ENCODE measurements at places on chromosomes 6 and 20. TPM values are rescaled to one million over a fixed set of nuclear protein-coding genes. Genes with fewer than 3 reads are reported as not detected.

RFX6 gene
- 0.72 TPM for total RNA-seq

DNA sequence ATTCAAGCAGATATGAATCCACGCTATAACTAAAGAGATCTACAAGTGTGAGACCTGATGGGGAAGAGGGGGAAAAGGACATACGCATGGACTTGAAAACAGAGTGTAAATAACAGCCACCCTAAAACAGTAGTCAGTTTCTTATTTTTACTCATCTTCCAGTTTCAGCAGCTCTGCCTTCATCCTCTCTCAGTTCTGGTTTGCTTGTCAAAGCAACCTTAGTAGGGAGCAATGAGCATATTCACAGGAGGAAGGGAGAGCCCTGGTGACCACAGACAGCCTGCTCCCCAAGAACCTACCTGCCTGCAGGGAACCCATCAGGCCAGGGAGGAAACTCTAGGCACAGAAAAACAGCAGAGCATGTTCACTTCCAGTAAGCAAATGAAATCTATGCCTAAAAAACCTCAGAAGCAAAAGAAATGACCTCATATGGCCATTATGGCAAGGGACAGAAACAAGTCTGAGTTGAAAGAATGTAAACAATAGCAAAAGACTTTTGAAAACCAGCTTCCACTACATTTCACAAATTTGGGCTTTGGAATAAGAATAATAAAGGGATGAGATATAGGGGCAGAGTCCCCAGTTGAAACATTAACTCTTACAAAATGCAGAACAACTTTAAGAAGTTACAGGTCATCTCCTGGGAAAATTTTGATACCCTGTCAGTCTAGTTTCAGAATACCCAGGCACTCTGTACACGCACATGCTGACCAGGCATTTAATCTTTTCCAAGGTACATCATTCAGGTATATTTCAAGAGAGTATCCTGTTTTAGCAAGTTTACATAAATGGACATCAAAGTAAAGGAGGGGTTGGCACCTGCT lies 120.8 kb upstream of the BCLAF1 start:
- DNase-seq, result no peak

DNA sequence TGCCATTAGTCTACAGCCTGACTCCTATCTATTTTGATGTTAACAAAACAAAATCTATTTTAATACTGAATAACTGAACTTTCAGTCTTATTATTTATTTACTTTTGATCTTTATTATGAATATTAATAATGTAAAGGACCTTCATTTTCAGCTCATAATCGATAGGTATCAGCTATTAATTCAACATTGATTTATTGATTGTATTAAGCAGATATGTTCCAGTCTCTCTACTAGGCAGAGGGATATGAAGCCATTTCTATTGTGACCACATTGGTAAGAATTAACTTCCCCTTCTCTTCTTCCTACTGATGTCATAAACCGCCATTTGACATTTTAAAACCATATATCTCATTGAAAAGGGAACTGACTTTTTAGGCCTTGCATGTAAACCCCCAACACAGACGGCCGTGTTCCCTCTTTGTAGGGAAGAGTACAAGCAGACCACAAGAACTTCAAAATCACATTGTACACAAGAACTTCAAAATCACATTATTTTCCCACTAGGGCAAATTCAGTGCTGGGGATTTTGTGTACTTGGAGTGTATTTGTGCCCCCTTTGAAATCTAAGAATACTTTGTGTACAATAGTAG lies 69.5 kb upstream of the FABP7 start:
- no peak for DNase-seq

DNA sequence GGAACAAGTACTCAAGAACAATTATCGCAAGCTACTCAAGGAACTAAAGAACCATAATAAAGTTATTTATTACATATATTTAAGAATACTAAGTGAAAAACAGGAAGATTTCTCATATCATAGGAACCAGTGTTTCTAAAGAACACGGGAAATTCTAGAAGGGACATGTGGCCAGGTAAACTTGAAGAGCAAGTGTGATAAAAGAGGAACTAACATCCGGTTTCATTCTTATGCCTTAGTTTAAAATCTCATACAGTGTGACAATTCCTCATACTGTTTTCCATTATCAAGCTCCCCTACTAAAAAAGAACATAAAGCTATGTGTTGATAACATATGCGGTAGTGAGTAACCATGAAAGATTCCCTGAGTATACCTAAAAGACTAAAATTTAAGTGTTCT lies 163.5 kb upstream of the SHLD1 start:
- no peak for DNase-seq

DNA sequence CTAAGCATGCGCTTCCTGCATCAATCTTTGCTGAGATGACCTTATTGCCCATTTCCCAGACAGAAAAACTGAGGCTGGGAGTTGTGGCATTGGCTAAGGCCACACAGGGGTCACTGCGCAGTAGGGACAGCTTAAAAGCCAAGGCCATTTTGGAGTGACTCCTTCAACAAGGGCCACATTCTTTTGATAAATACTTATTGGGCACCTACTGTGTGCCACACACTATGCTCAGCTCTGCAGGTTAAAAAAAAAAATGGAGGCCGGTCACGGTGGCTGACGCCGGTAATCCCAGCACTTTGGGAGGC lies 108.6 kb downstream of the CEBPB start:
- DNase-seq, result no peak

POPDC3 gene
- 1.7 TPM for total RNA-seq

GTPBP2 gene
- 19.3 TPM for total RNA-seq

KCNQ5 gene
- total RNA-seq, result 28.2 TPM

BPIFB4 gene
- total RNA-seq, result not detected

DNA sequence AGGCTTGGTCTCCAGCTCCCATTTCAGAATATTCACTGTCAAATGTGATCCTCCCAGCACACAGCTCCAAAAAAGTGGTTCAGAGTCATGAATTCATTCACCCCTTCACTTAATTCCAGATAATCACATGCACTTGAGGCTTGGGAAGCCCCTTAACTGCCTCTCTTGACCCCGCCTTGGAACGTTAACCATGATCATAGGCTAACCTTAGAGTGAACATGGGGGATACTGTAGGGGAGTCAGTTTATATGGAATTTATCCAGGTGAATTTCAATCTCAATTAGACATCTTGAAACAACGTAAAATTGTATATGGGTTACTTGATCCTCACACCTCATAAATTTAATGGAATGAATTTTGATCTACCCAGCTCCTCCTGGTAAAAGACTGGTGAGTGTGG lies 346.8 kb upstream of the ARID1B start:
- no peak for DNase-seq

MROH8 gene
- total RNA-seq, result 2.4 TPM

All from umbilical cord (tissue), 2 donors.